ENCODE measurements at places on chromosomes 5 and 9. TPM values are rescaled to one million over a fixed set of nuclear protein-coding genes. Genes with fewer than 3 reads are reported as not detected.

GAS1 gene
- total RNA-seq, result 6.1 TPM

CAMK2A gene
- 1.1 TPM for total RNA-seq

CCDC171 gene
- total RNA-seq, result 3.2 TPM

ZNF608 gene
- 161 TPM for total RNA-seq

NR2F1-AS1 gene
- 0.39 TPM for total RNA-seq

C5orf52 gene
- not detected for total RNA-seq

SPAG8 gene
- not detected for total RNA-seq
